Activated naive CD4-positive, alpha-beta T cell (primary cell): ENCODE measurements at places on chromosomes 3 and 15.

DNA sequence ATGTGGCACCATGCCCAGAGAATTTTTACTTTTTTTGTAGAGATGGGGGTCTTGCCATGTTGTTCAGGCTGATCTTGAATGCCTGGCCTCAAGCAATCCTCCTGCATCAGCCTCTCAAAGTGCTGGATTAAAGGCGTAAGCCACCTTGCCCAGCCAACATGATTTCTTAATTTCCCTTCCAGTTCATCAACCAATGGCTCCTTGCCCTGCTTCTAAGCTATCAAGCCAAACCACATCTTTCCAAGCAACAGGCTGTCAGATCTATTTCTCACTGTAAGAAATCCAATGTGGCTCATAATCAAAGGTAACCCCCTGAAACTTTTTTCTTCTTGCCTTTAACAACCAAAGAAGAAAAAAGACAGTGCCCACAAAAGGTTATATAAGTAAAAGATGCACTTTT lies 204.2 kb upstream of the ICE2 start:
- no peak for DNase-seq

DNA sequence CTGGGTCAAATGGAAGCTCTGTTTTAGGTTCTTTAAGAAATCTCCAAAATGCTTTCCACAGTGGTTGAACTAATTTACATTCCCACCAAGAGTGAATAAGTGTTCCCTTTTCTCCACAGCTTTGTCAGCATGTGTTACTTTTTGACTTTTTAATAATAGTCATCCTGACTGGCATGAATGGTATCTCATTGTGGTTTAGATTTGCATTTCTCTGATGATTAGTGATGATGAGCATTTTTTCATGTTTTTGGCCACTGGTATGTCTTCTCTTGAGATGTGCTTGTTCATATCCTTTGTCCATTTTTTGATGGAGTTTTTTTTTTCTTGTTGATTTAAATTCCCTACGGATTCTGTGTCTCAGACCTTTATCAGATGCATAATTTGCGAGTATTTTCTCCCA lies 745.0 kb upstream of the BCHE start:
- DNase-seq, result no peak

- no peak for DNase-seq
Observed at GRCh38 chr15:86772369-86773059, 692.8 kb downstream of the AGBL1 start.

DNA sequence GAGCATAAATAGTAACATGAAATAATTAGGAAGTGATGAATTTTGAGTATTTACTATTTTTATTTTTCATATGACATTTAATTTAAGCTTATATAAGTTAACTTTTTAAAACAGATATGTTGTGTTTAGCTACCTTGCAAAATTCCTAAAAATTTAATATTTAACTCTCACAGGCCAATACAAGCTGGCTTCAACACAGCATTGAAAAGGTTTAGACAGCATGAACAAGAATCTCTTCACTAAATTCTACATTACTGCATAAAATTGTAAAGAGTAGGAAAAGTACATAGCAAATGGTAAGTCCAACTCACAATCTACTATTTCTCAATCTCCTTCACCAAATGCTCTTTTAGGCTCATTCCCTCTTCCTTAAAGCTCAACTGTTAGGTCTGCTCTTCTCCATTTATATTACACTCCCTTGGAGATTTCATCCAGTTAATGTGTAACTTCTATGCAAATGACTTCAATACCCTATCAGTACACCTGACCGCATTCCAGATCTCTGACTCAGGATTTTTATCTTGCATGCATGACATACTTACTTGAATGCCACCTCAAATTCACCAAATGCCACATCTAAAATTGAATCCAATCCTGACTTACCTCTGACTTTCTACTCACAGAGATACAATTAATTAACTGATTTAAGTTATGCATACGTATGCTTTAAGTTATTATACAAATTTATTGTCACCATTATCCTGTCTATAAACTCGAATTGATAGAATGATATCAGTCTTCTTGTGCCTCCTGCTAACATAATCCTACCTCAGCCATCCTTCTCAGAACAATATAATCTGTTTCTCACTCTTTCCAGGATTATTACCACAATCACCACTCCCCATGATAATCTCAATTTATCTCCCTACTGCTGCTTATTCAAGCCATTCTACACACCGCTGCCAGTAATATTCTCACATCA lies 127.0 kb downstream of the STAG1 start:
- no peak for DNase-seq

DNA sequence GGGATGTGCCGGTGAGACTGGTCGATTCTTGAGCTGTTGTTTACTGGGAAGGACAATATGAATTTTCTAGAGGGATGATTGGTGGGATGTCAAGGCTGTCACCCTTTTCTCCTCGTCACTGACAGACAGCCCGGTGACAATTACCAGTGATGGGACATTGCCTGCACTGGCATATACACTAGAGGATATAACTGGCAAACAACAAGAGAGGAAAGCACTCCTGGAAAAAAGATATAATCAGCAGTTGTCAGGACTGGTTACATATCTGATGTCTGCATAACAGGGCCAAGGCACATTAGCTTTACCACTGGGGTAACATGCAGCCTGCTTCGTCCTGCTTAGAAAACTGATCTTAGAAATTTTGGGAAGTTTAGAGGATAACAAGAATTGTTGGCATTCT lies 131.1 kb downstream of the ROBO2 start:
- DNase-seq, result no peak

- no peak for DNase-seq
Observed at GRCh38 chr3:46435081-46435726, 28.1 kb downstream of the CCRL2 start.

- DNase-seq, result no peak
Observed at GRCh38 chr3:143676747-143677146, 171.5 kb downstream of the SLC9A9 start.

- no peak for DNase-seq
Observed at GRCh38 chr3:73115806-73116205, 54.3 kb downstream of the EBLN2 start.

DNA sequence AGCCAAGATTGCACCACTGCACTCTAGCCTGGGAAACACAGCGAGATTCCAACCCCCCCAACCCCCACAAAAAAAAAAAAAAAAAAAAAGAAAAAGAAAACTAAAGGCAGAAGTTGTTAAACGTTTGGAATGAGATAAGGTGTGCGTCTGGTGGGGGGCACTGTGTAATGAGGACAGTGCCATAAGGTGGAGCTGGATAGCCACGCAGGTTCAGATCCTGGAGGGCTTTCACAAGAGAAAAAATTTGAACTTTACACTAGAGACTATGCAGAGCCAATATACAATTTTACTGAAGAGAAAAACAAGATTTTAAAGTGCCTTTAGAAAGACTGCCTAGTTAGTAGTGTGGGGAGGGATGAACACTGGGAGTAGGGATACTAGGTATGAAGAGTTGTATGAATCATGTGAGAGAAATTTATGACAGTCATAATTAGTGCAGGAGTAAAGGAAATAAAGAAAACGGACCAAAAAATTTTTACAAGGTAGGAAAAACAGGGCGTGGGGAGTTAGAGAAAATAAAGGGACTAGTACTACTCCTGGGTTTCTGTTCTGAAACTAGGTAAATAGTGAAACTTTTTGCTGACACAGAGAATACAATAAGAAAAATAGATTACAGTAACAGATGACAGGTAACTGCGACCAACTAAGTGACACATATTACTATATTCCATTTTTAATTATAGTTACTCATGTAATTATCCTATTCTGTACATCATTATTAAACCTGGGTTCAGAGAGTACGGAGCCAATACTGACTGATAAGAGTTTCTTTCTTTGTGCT lies 108.1 kb downstream of the PEAK1 start:
- no peak for DNase-seq

GRCh38 chr3:150149651-150150051 lies 179.0 kb upstream of the PFN2 start:
- no peak for DNase-seq

DNA sequence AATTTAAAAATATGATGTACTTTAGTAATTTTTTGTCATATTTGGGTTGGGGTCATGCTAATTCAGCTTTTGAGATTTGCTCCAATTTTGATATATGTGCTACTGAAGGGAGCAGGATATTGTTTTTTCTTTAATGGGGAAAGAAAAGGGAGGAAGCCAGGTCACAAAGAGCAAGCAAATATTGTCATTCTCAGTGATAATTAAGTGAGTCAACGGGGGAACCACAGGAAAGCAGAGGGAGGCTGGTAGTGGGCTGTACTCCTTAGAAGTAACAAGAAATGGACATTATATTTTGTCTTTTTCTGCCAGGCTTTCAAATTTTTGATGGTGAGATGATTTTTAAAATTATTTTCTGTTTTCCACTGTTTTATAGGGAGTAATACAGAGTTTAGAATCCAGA lies 45.6 kb upstream of the NMD3 start:
- DNase-seq, result no peak

DNA sequence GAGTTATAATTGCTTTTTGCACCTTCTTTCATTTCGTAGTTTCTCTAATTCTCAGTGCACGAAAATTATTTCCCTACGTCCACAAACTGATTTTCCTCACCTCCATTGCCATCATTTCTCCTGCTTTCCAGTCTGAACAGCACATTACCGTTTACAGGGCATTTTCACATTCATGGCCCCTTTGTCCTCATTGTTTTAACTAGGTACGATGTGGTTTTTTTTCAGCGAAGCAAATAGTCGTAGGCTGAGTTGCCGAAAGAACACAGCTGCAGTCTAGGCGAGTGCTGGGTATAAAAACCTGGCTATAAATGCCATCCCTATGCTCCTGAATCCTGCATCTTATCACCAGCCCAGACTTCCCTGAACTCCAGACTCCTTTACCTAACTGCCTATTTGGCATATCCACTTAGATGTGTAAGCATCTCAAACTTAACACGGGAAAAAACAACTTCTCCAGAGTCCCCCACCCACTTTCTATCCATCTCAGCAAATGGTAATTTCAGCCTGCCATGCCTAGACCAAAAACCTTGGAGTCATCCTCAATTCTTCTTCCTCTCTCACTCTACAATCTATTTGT lies 691 bp upstream of the FSIP1 start:
- DNase-seq, result no peak

DNA sequence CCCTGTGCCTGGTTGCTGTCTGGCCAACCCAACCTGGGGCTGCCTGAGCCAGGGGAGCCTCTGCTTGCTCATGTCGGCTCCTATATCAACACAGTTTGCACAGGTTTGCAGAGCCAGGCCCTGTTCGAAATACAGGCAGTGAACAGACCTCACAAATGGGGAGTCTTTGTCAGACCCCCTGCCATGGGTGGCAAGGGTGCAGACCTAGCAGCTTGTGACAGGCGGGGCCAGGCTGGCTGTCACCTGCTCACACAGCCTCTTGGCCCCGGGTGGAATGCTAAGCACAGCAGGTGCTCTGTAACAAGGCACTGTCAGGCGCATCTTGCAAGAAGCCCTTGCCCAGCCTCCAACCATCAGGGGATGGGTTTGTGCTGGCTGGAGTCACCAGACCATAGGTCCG lies 47.3 kb downstream of the BDH1 start:
- no peak for DNase-seq

DNA sequence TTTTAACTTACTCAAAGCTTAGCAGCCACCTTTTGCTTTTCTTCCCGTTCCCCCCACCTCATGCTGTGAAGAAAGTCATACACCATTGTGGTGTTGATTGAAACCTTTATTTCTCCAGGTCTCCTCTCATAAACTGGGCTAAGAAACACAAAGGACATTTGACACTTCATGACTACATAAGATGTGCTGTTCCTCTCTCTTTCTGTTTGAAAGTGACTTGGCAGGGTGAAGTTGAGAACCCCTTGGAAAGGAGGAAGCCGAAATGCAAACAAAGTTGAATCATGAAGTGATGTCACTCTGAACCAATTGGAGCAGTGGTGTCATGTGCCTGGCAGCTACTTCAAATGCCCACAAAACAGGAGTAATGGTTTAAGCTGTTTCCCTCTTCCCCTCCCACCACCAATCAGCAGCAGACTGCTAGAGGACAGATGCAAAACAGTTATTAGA lies 174.7 kb downstream of the IGF1R start:
- DNase-seq, result no peak

DNA sequence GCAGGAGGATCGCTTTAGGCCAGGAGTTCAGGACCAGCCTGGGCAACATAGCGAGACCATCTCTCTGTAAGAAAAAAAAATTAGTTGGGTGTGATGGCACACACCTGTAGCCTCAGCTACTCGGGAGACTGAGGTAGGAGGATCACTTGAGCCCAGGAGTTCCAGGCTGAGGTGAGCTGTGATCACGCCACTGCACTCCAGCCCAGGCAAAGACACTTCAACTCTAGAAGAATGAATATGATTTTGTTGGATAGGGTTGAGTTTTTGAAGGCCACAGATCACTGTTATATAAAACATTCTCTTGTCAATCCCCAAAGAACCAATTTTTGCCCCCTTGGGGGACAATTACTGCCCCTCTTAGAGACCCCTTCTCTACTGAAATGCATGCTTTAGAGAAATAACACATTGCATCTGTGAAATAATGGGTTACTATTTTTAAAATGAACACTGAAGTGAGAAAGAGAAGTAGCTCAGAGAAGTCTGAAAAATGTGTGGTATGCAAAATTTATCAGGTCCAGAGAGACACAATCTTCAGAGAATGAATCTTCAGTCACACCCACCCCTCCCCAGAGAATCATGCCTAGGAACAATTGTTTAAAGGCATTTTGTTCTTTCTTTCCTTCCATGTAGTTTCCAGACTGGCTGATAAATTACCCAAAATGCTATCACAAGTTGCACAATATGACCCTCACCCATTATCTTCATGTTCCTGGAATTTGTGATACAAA lies 42.7 kb downstream of the METTL6 start:
- DNase-seq, result no peak

GRCh38 chr15:91936182-91936775 lies 82.8 kb downstream of the SLCO3A1 start:
- DNase-seq, result no peak

DNA sequence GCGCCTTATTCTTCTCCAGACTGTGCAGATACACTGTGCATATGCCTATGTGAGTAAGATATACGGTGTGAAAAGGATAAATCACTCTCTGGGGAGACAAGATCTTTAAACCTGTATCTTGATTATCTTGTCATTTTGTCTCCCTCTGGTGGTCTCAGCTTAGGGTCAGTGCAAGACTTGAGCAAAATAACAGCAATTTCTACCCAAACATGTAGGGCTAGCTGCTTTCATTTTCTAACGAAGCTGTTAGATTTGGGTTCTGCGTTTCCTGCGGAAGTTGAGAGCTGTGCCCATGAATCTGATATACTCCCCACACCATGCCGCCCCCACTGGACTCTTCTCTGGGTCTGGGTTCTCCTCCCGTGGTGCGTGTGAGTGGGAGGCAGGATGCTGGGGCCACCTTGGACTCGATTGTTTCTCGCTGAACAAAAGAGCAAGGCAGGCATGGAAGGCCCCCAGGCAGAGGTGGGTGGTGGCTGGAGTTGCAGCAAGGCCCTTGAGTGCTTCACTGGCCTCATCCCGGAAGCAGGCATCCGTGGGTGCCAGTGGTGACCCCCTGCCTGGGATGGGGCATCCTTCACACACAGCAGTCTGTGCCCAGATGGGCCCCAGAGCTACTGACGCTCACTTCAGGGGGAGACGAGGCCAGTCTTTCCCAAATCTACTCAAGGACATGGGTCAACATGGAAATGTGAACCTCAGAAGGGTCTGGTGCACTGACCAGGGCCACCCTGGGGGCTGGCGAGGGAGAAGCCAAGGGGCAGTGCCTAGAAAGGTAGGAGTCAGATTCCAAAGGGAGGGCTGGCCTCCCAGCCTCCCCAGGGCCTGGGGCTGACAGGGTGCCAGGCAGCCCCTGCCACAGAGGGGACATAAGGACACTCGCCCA lies 179.6 kb downstream of the NSMCE3 start:
- no peak for DNase-seq
